ENCODE measurements at places on chromosomes 13 and 19. TPM values are rescaled to one million over a fixed set of nuclear protein-coding genes. Genes with fewer than 3 reads are reported as not detected.

DNA sequence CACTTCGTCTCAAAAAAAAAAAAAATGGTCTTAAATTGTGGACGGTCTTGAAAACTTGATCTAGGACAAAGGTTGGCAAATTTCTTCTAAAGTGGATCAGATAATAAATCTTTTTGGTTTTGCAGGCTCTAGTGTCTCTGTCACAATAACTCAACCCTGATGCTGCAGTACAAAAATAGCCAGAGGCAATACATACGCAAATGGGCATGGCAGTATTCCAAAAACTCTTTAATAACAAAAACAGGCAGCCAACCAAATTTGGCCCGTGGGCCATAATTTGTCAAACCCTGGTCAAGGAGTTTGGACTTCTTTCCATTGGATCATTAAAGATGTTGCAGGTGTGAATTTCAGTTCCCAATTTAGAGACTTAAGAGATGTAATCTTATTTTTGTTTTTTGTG is 93.5 kb upstream of the MRI1 start:
- no peaks in the 10 kb centered on the region for H3K27me3 ChIP-seq
- no peak for DNase-seq
- no peaks in the 10 kb centered on the region for H3K36me3 ChIP-seq
- no peak overlapping the region for H3K4me3 ChIP-seq
- H3K27ac ChIP-seq = no peak overlapping the region

DNA sequence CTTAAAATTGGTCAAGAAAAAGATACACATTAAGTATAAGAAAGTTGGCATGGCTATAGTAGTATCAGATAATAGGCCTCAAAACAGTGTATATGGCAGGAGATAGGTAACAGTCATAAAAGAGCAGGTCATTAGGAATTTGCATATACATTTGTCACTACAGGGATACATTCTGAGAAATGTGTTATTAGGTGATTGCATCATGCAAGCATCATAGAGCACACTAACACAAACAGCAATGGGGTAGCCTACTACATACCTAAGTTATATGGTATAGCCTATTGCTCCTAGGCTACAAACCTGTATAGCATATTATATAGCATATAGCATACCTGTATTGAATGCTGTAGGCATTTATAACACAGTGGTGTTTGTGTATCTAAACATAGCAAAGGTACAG is 6.2 kb upstream of the ZNF529 start:
- no peak overlapping the region for H3K27ac ChIP-seq
- peaks cover 29% of the 10 kb centered on the region for H3K36me3 ChIP-seq
- H3K4me3 ChIP-seq = no peak overlapping the region

DNA sequence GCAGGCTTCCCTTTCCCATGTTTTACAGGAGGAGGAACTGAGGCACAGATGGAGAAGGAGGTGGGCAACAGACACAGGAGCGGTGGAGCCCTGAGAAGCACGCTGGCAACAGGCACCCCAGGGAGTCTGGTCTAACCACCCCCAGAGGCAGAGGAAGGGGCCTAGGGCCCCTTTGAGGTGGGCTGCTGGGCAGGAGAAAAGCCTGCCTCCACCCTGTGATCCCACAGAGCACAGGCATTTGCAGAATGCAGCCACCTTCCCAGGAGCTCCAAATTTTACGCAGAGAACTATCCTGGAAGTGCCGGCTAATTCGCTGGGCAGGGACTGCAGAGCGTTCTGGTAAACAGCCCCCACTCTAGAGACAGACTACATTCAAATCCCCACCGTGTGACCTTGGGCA is 30.4 kb downstream of the RAB20 start:
- no peak overlapping the region for H3K4me3 ChIP-seq
- H3K27ac ChIP-seq = no peak overlapping the region
- peaks cover 5% of the 10 kb centered on the region for H3K4me1 ChIP-seq
- no peaks in the 10 kb centered on the region for H3K36me3 ChIP-seq
- no peaks in the 10 kb centered on the region for H3K27me3 ChIP-seq

GRCh38 chr19:50928831-50929230 is 17.6 kb upstream of the KLK4 start:
- H3K36me3 ChIP-seq = no peaks in the 10 kb centered on the region
- no peak overlapping the region for H3K27ac ChIP-seq
- no peak for DNase-seq
- H3K4me3 ChIP-seq = no peak overlapping the region

DNA sequence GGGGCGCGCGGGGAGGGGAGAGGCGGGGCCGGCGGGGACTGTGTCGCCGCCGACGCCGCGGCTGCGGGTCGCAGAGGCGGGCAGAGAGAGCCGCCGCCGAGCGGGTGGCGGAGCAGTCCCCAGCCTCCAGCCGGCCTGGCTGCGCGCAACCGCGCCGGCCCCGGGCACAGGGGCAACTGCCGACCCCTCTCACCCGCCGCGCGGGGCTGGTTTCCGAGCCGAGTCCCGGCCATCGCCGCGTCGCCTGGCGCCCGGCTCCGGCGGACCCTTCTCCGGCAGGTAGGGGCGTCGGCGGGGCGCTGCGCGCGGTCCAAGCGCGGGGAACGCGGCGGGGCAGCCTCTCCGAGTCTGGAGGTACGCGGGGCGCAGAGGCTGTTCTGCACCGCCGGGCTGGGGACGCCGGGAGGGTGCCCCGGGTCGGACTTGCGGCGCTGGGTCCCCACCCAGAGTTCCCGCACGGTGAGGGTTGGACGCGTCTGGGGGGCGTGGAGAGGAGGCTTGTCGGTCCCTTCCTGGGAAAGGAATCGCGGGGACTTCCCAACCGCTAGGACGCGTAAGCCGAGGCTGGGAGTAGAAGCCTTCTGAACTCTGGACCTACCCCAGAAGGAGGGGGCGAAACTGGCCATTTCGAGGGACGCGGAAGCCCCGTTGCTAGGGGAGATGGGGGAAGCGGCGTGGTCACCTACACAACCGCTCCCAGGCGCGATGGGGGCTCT is 133.6 kb upstream of the MYO16 start:
- H3K27me3 ChIP-seq = peaks cover 36% of the 10 kb centered on the region
- no peak for DNase-seq
- no peak overlapping the region for H3K27ac ChIP-seq
- peaks cover 11% of the 10 kb centered on the region for H3K4me1 ChIP-seq
- H3K4me3 ChIP-seq = peak overlapping the region; percentile 39

DNA sequence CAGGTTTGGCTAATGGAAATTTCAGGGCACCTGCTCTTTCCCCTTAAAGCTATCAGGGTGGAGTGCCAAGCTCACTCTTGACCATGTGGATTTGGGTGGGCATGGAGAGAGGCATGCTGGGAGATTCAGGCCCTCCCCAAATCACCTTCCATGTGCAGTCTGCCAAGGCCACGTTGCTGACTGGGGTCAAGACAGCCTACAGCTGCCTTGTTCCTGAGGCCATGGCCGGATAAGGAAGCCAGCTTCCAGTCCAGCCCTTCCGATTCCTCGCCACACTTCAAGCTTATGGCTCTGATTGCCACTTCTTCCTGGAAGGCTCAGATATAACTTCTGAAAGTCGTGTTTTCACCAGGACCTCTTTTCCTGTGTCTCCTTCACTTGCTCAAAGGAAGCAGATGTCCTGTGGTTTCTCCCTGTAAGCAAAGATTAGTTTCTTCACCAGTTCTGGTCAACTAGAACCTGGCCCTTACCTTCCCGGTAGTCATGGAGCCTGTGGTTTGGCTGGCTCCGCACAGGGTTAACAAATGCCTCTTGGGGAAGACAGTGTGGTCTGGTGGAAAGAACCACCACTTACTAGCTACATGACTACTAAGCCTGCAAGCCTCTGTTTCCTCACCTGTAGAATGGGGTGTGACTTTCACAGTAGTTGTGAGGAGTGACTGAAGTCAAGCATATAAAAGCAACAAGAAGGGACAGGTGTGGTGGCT is 16.1 kb upstream of the TPT1 start:
- DNase-seq = no peak
- no peaks in the 10 kb centered on the region for H3K36me3 ChIP-seq
- H3K27ac ChIP-seq = peak overlapping the region; percentile 36
- H3K27me3 ChIP-seq = no peaks in the 10 kb centered on the region

DNA sequence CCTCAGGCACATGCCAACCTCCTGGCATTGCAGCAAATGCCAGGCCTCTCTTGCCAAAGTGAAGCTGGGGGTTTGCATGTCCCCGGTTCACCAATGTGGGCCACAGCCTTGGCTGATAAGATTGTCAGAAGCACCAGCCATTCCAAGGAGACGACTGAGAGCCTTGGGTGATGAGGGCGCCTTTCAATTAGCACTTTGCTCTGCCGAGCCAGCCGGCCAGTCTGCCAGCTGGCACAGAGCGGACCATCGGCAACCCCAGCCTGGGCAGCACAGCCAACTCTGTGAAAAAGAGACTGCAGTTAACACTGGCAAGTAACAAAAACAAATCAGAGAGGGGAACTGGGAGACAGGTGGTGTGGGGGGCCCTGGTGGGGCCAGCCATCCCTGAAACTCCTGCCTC is 67.3 kb downstream of the EFNB2 start:
- H3K27me3 ChIP-seq = no peaks in the 10 kb centered on the region
- H3K4me3 ChIP-seq = no peak overlapping the region
- peaks cover 39% of the 10 kb centered on the region for H3K4me1 ChIP-seq
- no peak for DNase-seq

DNA sequence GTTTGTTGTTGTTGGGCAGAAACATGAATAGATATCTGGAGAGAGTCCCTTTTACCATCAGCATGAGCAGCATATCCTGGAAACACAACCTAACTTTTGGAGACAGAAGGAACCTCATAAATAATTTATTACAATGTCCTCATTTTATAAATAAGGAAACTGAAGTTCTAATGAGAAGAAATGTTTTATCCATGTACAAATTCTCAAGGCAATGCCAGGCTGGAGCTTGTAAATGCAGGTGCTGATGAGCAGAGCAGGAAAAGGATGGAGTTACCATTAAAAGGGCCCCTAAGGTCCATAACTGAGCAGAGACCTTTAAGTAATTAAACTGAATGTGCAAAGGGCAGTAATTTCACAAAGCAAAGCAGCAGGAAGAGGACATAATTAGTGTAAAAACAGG is 17.3 kb downstream of the LCP1 start:
- no peaks in the 10 kb centered on the region for H3K4me1 ChIP-seq
- no peaks in the 10 kb centered on the region for H3K36me3 ChIP-seq
- DNase-seq = no peak
- H3K27me3 ChIP-seq = no peaks in the 10 kb centered on the region
- no peak overlapping the region for H3K4me3 ChIP-seq
- H3K27ac ChIP-seq = no peak overlapping the region

GRCh38 chr19:1402411-1403070 is 1.2 kb upstream of the GAMT start:
- no peak for DNase-seq
- H3K4me1 ChIP-seq = peaks cover 62% of the 10 kb centered on the region
- H3K4me3 ChIP-seq = peak overlapping the region; percentile 26
- H3K36me3 ChIP-seq = no peaks in the 10 kb centered on the region

DNA sequence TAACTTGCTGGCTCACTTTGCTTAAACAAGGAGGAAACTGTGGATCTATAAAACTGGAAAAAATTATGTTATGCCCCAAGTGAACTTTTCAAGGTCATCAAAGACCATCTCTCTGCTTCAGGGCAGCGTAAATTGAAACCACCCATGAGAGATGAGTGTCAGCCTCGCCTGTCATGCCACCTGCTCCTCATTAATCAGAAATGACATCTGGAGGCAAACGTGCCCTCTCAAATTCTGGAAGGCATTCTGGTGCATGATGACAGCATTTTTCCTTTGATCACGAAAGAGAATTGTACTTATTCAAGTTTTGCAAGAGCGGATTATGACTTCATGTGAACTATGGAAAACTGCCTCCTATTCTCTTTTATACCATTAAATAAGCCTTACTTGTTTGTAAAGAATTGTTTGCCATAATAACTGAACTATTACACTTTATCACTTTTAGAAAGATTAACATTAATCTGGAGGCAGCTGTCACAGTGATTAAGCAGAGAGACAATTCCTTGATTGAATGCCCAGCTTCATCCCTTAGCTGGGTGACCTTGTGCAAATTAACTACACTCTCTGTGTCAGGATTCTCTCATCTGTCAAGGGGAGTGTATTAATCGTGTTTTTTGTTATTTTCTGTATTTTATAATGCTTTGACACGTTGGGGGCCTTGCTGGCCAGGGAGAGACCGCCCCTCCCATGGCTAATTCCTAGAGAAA is 17.0 kb upstream of the SACS start:
- H3K27me3 ChIP-seq = no peaks in the 10 kb centered on the region
- DNase-seq = no peak
- H3K36me3 ChIP-seq = no peaks in the 10 kb centered on the region
- H3K4me3 ChIP-seq = no peak overlapping the region
- no peak overlapping the region for H3K27ac ChIP-seq

- peaks cover 13% of the 10 kb centered on the region for H3K4me1 ChIP-seq
- no peaks in the 10 kb centered on the region for H3K27me3 ChIP-seq
- H3K4me3 ChIP-seq = peak overlapping the region; percentile 92
- no peaks in the 10 kb centered on the region for H3K36me3 ChIP-seq
- no peak overlapping the region for H3K27ac ChIP-seq
Measured at GRCh38 chr19:35775046-35775297, 392 bp upstream of the ARHGAP33 start.

DNA sequence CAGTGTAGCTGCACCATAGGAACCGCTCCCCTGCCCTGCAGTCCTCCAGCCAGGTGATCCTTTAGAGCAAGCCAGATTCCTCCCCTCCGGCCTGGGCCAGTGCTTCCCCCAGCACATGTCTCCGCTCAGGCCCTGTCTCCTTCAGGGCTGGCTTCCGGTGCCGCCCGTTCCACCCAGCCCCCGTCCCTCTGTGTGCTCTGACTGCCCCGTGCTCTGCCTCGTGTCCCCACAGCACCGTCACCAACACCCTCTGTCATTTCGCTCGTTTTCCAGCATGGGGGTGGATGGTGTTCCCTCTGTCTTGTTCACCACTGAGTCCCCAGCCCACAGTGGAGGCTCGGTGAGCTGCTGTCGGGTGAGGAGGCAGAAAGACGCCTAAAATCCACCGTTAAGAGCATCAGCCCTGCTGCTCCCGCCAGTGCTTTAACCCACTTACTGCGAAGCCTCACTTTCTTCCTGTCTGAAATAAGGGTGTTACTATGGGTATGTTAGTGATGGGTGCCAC is 54.5 kb downstream of the TSSK6 start:
- no peak for DNase-seq
- peaks cover 72% of the 10 kb centered on the region for H3K4me1 ChIP-seq

IPO5 gene
- total RNA-seq = 82.2 TPM

KCNK6 gene
- 17.7 TPM for total RNA-seq

PRRG2 gene
- 19.8 TPM for total RNA-seq

SHISA7 gene
- not detected for total RNA-seq

All from esophagus squamous epithelium (tissue), 5 donors.